NCI-H2171 (cell line): ENCODE measurements at places on chromosomes 3 and 15.

GRCh38 chr3:16148783-16149182, 25.7 kb upstream of the GALNT15 start:
- peak; percentile 64 for DNase-seq

GRCh38 chr3:176354843-176355242, 842.4 kb downstream of the TBL1XR1 start:
- no peak for DNase-seq

DNA sequence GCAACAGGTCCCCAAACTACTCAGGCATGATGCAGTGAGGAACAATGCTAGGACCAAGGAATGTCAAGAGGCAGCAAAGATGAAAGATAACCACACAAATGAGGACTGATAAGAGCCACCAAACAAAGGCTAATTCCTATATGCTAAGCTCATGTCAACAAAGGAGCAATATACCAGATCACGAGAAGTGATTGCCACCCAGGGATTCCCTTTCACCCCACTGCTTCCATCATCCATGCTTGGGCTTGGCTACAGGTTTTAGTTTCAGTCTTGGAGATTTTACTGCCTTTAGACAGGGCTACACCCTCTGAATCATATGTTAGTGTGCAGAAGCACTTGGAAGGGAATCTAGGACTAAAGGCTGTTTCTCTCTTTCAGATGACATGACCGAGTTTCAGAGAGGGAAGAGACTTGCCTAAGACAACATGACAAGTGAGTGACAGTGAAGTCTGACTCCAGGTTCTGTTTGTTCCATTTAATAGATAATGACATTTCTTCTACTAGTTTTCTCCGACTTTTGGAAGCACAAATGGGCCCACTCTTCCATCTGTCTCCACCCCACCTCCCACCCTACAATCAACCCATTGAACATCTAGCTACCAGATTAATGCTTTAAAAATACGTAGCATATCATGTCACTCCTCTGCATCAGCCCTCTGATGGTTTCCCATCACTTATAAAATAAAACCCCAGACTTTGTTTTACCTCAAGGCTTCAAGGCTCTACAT, 173.5 kb upstream of the LRRN1 start:
- no peak for DNase-seq

GRCh38 chr15:65641768-65642475, 20.2 kb downstream of the SLC24A1 start:
- peak; percentile 93 for DNase-seq

GRCh38 chr3:94417963-94418455, 355.1 kb downstream of the NSUN3 start:
- DNase-seq, result no peak

- no peak for DNase-seq
Measured at GRCh38 chr3:107562969-107563529, 40.3 kb downstream of the BBX start.

DNA sequence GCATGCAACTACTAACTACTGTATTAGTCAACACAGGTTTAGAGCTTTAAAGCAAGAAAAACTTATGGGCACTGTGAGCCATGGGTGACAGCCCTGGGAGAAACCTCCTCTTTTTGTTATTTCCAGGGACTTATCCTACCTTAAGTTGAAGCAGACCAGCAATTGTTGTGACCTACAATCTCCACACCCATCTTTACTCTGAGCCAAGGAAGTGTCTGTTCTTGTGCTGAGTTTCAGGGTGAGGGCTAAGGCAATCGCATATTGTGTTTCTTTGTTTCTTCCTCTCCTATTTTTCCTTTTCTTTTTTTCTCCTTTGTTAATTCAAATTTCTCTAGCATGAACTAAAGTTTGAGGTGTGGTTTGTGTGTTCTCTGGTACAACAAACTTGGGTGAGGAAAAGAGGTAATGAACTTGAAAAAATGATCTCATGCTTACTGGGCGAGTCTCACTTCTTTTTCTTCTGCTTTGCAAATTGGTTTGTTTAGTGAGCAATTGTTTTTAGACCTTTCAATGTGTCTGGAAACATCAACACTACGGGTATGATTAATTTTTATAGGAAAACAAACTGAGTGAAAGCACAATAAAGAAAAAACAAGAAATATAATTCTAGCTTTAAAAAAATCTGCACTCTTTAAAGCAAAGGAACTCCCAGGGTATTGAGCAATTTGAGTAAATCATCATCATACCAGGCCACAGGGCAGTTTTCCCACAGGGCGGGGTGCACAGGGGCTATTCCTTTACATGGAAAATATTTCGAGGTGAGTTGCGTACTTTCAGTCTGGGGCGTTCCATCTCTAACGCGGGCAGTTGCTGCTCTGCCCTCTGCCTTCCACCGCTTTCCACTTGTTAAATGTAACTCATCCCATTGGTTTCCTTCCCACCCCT, 2.7 kb downstream of the UPK1B start:
- DNase-seq, result no peak

GRCh38 chr3:159829539-159830227, 159.0 kb upstream of the IL12A start:
- peak; percentile 84 for DNase-seq

- DNase-seq, result no peak
Measured at GRCh38 chr15:100601163-100601562, 821 bp downstream of the LINS1 start.

GRCh38 chr15:57747206-57747896, 40.8 kb downstream of the POLR2M start:
- DNase-seq, result no peak

DNA sequence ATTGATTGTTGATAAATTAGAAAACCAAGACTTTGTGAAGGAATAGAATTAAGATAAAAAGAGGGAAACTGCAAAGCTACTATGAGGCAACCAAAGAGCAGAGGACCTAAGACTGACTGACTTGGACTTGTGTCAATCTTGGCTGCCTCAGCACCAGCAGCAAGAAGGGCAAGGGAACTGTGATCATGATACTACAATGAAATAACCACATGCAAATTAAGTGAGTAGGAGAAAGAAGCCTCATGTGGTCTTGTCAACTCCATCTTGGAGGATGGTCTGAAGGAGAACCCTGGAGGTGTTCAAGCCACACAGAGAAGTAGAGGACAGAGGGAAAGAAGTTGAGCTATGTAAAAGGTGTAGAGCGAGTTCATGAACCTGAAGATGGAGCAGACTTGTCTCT, 47.3 kb upstream of the THRB start:
- DNase-seq, result no peak

DNA sequence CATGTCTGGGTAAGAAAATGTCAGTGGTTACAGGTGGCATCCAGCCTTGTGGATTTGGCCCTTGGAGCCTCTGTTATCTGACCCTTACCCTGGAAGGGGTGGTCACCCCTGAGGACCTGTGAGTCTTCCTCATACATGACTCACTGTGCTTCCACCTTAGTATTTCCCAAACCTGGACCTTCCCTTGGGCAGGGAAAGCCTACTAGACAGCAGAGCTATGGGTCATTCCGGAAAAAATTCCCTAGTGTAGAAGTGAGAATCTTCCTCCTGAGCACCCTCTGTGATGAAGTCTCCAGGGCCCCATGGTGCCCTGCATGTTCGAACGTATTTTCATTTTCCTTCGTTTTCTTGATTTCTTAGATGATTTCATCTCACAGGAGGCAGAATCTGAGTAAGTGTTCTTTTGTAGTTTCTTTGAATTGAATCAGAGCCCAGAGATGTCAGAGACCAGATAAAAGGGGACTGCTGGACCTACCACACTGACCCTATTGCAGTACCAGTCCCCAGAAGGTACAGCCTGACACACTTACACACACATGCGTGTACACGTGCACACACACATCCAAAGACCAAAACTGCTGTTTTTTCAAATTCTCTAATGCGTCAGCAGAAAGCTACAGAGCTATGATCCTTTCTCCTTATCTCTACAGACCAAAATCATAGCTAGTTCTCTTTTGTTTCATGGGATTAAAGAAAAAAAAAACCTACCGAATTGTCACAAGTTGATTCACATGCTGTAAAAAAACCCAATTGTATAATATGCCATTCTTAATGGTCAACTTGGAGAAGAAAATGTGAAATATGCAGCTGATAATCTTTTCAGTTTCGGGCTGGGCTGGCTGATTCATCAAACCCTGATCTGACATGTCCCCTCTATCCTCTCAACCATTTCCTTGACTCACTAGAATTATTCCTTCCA, 50.5 kb upstream of the ARHGEF3 start:
- DNase-seq, result no peak

GRCh38 chr3:126292318-126293070, 64.7 kb downstream of the KLF15 start:
- no peak for DNase-seq

- no peak for DNase-seq
Measured at GRCh38 chr15:67495585-67495984, 25.3 kb upstream of the C15orf61 start.

DNA sequence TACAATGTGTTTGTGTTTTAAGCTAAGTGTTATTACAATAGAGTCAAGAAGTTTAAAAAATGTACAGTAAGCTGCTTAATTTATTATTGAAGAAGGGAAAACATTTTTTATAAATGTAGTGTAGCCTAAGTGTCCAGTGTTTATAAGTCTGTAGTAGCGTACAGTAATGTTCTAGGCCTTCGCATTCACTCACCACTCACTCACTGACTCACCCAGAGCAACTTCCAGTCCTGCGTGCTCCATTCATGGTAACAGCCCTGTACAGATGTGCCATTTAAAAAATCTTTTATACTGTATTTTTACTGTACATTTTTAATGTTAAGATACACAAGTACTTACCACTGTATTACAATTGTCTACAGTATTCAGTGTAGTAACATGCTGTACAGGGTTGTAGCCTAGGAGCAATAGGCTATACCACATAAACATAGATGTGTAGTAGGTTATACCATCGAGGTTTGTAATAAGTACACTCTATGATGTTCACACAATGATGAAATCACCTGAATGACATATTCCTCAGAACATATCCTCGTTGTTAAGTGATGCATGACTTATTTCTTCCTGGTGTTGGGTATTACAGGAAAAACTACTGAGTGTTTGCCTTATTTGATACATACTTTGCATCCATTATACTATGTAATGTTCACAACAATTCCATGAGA, 156.6 kb upstream of the NUDT16 start:
- no peak for DNase-seq

- DNase-seq, result no peak
Measured at GRCh38 chr3:187960820-187961219, 193.1 kb upstream of the LPP start.

DNA sequence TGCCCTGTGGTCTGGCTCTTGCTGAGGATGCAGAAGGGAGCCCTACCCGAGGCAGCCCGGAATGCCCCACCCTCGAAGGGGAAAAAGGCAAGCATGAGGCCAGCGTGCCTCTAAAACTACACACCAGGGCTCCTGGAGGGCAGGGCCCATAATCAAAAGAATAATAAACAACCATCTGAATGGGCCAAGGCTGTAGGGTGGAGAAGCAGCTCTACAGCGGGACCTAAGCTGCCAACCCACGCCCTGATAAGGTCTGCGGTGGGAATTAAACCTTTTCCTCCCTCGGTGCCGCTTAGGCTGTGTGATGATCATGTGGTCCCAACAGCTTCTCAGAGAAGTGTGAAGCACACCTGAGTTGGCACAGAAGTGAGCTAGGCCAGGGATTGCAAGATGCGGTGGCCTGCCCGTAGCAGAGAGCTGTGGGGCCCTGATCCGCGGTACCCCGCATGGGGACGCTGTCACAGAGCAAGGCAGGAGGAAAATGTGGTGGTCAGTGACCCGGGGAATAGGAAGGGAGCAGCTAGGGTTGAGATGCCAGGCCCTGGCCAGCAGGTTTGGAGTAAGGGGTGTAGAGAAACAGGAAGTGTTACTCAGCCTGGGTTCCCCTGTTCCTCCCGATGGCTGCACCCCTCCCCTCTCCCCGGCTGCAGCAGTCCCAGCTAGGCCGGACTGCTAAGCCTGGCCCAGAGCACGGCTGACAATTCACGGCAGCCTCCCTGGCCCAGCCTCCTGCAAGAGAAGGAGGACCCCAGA, 1.1 kb upstream of the C15orf62 start:
- no peak for DNase-seq

DNA sequence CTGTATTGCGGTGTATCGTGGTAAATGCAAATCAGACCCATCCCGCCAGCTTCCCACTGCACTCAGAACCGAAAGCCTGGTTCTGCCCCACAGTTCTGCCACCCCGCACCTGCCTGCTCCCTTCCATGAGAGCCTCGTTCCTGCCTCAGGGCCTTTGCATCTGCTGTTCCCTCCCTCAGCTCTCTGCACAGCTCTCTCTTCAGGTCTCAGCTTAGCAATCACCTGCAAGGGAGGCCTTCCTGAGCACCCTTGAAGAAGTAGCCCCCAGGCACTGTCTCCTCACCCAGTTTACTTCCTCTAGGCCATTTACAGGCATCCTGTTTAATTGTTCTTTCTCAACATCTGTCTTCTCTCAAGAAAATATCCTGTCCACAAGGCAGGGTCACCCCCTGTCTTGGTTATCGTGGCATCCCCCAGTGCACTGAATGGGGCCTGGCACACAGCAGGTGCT, 13.3 kb upstream of the IQSEC1 start:
- DNase-seq, result no peak

DNA sequence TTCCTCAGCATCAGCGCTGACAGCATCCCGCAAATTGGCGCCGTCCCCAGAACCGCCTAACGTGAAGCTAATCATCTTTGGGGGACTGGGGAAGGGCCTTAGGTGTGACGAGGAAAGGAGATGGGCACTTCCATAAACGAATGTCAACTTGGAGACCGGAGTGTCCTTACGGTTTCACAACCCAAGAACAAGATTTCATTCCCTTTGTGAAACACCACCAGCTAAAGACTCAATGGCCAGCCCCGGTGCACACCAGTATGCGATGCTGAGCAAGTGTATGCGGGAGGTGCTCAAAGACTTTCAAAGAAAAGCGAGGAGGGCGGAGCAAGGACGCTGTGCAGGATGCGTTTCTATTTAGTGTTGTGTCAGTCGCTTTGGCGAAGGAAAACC, 759 bp upstream of the TTBK2 start:
- no peak for DNase-seq

DNA sequence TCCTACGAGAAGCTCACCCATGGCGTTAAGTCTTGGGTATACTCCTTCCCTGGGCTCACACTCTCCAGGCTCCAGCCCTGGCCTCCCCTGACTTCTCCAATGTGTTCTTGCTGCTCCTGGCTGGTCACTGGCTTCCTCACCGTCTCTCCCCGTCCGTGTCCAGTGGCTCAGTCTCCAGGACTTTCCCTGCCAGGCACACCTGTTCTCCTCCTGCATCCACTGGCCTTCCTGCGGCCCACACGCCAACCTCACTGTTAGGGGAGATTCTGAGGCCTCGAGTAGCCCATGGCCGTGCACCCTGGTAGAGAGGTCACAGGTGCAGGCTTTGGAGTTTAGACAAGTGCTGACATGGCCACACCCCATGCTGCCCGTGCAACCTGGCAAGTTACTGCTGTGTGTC, 91.9 kb upstream of the SNRPA1 start:
- DNase-seq, result no peak

DNA sequence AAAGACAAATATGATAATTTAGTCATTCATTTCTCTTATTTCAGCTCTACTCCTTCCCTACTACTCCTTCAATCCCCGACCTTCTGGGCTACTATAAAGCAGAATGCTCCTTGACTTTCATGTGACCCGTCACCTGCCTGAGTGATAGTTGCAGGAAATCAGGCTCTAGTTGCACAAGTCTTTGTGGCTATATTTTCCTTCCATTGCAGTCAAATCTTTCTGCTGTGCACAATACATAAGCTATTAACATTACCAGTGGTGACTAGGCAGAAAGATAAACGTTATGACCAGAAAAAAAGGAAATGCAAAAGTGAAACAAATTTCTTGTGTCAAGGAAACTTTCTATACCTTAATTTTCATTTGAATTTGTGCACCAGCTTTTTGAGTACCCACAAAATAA, 2.3 kb downstream of the SUCNR1 start:
- no peak for DNase-seq
